ENCODE measurements at places on chromosomes 1 and 21.

DNA sequence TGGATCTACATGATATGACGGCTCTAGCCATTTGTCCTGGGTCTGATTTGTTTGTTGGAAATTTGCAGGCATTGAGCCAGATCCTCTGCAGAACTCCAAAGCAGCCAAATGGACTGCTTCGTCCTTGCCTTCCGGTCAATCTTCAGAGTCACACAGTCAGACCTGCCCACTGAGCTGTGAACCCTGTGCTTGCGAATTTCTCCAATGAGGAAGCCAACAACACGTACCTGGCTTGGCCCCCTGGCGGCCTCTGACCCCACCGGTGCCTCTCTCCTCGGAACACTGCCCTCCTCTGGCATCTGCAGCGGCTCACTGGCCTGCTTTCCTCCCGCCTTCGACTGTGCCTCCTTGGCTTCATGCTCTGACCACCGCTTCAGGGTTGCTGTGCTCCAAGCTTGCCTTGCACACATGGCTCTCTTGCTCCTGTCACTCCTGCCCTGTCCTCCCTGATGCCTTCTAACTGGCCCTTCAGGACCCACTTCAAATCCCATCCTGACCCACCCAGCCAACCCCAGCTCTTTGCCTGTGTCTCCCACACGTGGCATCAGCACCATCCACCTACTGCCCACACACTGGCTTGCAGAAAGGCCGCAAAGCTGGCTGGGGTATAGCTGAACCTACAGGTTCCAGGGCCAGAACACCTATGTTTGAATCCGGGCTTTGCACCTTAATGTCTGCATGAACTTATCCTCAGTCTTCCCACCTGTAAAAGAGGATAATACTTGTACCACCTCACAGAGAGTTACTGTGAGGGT, 128.2 kb downstream of the KCNN3 start:
- no peak for DNase-seq

GRCh38 chr1:60678802-60679201, 403.6 kb upstream of the NFIA start:
- no peak for DNase-seq

DNA sequence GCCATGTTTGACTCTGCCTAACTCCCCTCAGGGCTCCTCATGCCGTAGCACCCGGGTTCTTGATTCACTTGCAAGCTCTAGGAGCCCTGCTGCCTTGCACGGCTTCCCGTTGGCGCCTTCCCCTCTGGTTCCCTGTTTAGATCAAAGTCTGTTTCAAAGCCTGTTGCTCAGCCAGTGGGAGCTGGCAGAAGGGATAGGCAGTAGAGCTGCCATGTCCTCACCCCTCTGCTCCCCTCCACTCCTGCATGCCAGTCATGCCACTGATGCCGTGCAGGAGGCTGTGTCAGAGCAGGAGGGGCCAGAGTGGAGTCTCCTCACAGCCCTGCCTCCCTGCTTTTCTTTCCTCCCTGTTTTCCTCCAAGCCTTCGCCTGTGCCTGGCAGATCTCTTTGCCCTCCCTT, 26.5 kb downstream of the HMGCS2 start:
- no peak for DNase-seq

GRCh38 chr1:14738235-14738634, 139.8 kb downstream of the KAZN start:
- DNase-seq: no peak
